Muscle of arm (tissue), 14 donors: ENCODE measurements at places on chromosomes 7 and 10.

GRCh38 chr10:14601872-14602725 is 172.6 kb downstream of the FAM107B start:
- DNase-seq: no peak

GRCh38 chr10:74177140-74177677 is 26.2 kb downstream of the ADK start:
- no peak for DNase-seq

GRCh38 chr7:79090543-79090942 is 362.9 kb downstream of the MAGI2 start:
- no peak for DNase-seq

DNA sequence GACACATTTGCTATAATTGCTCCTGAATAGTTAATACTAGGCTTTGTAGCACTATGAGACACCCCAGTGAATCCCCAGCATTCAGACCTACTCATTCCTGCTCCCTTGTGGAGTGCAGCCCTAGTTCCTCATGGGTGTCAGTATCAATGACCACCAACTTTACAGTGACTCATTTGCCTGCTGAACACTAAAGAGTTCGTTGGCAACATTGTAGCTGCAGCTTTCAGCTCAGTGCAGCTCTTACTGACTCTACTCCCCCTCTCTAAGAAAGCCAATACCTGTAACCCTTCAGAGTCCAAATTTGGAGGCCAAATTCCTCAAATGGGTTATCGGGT is 127.1 kb upstream of the MTPN start:
- DNase-seq: no peak

- no peak for DNase-seq
These were observed 1.7 kb downstream of the AKR1C4 start for GRCh38 chr10:5198386-5198785.

DNA sequence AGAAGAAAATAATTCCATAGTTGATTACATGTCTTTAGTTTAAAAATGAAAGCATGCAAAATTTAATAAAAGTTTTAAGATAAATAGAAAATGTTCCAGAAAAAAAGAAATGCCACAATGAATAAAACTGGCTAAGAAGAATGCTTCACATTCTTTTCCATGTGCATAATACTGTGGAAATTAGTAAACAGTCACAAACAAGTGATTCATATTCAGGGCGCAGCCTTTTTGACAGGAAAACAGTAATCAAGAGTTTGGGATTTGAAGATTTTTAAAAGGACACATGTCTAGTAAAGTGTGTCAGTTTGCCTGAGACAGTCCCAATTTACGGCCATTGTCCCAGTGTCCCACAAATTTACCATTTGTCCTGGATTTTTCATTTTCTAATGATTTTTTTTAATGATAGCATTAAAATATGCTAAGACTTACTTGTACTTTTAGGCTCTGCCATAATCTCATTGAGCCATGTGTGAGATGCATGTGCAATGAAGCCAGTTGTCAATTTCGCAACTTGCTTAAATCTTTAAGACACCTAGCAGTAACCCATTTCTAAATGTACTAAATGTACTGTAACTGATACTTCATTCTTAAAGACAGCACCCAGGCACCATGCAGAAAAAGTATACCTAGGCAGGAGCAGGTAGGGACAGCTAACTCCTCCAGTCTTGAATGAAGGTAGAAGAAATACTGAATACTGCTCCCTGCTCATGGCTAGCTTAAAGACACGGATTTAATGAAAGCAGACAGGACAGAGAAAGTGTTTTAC is 46.9 kb downstream of the ZNF438 start:
- no peak for DNase-seq

DNA sequence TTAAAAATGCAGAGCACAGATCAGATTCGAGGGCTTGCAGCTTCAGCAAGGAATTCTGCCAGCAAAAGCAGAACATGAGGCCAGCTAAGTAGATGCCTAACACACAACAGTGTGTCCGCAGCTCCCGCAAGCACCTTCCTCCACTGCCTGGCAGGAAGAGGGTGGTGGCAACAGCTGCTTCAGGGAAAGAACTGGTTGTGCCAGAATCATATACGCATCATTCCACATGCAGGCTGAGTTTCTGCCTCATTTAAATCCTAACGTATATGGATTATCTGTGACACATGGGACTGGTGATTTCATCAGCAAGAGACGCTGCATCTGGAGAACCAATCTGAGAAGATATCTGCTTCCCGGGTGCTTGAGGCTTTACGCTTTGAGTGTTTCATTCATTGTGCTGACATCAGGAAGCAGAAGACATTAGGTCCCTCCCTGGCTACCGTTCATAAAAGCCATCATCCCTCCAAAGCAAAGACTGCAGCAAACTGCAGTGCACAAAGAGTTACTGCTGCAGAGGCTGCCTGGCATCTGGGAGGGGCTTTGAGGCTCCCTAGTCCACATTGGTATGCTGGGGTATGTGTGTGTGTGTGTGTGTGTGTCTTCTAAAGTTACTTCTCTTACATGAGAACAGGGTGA is 78.8 kb downstream of the FAM13C start:
- DNase-seq: no peak

DNA sequence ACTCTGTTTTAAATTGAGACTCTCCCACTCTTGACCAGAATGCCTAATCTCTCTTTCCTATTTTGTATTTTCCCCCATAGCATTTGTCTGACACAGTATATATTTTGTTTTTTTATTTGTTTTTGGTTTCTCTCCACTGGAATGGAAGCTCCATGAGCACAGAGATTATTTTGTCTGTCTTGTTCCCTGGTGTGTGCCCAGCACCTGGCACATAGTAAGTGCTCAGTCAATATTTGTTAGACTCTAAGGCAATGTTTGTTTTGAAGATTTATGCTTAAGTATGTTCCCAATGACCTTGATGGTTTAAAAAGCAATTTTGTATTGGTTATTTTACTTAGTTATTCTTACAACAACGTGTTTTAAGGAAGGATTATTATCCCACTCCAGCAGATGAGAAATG is 201.8 kb downstream of the DYNC1I1 start:
- no peak for DNase-seq

GRCh38 chr10:117968354-117969182 is 78.2 kb downstream of the RAB11FIP2 start:
- DNase-seq: no peak

DNA sequence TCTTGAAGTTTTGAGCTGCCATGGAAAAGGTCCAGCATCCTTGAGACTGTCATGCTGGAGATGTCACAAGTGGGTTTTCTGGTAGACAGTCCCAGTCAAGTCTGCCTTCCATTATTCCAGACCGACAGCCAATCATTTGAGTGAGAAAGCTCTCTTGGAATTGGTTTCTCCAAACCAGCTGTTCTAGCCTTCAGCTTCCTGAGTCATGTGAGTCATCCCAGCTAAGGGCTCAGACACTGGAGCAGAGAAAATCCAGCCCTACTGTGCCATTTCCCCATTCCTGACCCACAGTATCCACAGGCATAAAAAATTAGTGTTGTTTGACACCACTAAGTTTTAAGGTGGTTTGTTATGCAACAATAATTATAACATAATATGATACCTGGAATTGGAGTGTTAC is 219.0 kb downstream of the ADRA2A start:
- no peak for DNase-seq

GRCh38 chr7:124764051-124764846 is 1.3 kb downstream of the GPR37 start:
- no peak for DNase-seq

GRCh38 chr10:86744067-86744725 is 12.2 kb upstream of the BMPR1A start:
- no peak for DNase-seq

DNA sequence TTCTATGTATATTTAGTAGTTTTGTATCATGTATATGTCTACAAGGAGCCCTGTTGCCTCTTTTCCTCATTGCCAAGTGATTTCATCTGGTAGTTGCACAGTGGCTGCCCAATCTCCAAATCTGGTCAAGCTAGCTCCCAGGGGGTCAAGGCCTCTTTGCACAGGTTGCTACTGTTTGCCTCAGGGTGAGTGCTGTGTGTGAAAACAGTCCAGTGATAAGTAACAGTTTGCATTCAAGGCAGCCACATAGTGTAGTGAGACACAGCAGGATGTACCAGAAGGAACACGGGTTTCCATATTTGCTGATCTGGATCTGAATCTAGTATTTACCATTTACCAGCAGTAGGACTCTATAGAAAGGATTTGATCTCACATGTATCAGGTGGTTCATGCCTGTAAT is 13.3 kb upstream of the EPC1 start:
- no peak for DNase-seq

- no peak for DNase-seq
These were observed 252.7 kb downstream of the PRPF18 start for GRCh38 chr10:13839430-13839990.

GRCh38 chr7:57400531-57401155 is 49.3 kb upstream of the ZNF716 start:
- no peak for DNase-seq

DNA sequence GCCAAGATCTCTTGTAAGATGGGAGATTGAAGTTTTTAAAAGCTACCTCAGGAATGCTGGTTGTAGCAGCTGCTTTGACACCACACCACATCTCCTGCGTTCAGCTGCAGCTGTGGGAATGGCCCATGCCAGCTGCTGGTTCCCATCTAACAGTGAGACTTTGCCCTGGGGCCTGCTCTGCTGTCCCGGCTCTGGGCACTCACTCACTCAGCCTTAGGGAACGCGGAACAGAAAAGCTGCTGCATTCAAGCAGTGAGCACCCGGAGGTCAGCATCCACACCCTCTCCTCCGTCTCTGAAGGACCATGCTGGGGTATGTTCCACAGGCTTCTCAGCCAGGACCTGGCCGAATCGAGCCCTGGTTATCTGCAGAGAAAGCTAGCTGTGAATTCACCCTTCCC is 197.1 kb upstream of the CXCL12 start:
- no peak for DNase-seq

DNA sequence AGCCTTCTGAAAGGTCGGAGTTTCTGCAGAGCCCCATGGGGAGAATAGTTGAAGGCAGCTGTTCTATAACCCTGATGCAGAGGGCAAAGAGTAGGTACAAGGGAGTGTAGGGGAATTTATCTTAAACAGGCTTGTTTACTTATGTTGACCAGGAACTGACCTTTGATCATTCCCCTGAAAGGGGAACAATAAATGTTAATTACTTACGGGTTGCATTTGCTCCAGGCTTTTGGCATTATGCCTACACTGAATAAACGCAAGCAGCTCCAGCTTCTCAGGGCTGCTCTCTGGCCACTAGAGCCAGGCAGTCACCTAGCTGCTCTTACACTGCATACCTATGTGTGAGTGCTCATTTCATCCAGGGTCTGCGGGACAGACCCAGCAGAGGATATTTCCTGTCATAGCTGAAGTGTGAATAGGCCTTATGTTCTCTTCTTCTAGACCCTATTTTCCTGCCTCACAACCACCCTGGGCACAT is 26.9 kb upstream of the ABCA13 start:
- DNase-seq: no peak

GRCh38 chr7:8111282-8111960 is 142.8 kb downstream of the GLCCI1 start:
- DNase-seq: no peak

DNA sequence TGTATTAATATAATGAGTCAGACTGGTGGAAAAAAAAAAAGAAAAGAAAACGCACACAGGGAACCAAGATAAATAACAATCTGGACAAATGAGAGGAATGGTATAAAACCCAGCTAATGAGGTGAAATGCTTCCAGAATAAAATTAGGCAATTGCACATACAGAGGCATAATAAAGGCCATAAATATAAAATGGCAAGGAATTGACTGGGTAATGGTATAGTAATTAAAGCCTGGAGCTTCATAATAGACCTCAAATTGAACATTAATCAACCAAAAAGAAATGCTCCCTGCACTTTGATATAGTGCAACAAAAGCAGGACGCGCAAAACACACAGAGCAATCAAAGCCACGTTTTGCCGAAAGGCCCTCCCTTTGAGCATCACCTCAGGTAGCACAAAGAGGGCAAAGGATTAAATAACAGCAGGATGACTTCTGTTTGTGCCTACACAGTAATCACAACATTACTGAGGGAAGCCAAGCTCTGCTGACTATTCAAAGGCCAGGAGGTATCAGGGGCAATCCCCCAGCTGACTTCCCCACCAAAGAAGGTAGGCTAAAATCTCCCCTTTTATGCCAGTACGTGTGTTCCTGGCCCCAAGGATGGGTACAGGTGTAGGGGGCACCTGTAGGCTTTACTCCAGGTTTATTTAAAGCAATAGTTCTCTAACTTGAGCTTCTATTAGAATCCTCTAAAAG is 343.7 kb downstream of the ELMO1 start:
- DNase-seq: no peak

DNA sequence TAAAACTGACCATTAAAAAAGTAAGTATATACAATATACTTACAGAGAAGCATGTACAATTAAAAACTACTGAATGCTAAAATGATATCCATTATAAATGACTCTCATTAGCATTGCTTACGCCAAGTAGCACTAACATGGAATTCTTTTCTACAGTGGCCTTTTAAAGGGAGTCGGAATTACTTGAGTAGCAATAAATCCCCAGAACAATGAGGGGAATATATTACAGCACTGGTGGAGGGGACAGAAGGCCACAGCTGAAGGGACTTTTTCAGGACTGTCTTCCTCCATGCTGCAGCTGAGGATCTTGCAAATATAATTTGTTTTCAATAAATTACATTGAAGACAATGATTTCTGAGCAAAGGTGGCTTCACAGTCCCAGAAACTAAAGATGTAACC is 97.0 kb downstream of the ALOX5 start:
- no peak for DNase-seq

DNA sequence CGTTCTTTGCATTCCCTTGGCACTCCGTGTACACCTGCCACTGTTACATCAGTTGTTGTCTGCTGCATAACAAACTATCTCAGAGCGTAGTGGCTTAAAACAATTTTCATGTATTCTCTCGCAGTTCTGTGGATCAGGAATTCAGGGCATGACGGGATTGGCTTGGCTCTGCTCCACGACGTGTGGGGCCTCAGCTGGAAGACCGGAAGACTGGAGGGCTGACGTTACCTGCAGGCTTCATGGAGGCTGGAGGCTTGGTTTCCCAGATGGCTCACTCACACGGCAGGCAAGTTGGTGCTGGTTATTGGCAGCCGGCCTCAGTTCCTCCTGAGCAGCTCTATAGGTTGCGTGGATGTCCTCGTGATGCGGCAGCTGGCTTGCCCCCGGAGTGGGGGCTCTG is 25.5 kb downstream of the NYAP1 start:
- DNase-seq: no peak

DNA sequence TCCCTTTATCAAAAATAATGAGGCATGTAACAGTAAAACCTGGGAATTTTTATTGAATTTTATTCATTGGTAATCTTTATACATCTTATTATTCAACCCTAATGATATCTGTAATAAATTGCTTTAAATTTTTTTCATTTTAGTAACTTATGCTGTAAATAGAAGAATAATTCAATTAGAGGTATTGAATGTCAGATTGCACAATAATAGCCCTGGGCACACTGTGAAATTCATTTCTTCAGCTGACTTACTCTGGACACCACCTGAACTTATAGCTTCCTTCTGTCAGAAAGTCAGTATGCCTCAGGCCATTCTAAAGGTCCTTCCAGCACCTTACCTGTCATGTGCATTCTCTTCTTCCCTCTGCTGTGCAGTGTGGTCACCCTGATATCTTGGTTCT is 59.2 kb downstream of the ADAM22 start:
- DNase-seq: no peak

DNA sequence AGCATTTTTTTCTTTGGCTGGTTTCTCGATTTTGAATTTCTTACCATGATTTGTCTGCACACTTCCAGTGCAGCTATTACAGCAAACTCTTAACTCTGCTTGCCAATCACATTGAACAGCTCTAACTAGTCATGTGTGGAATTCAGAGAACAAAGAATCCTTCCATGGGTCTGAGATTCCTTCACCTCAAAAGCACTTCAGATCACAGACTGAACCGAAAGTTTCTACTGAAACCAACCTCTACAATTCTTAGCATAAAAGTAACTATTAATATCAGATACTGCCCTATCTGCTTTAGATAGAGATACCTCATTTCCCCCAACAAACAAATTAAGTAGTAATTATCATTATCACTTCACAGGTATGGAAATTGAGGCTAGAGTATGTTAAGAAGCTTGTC is 56.5 kb upstream of the SP4 start:
- no peak for DNase-seq
